ENCODE measurements at places on chromosomes 7 and 10.

- DNase-seq: no peak
Observed at GRCh38 chr10:3067859-3068179, 471 bp downstream of the PFKP start.

- no peak for DNase-seq
Observed at GRCh38 chr7:157814931-157815705, 478.3 kb downstream of the DNAJB6 start.

GRCh38 chr10:95831515-95831914 is 75.6 kb downstream of the ENTPD1 start:
- DNase-seq: no peak

DNA sequence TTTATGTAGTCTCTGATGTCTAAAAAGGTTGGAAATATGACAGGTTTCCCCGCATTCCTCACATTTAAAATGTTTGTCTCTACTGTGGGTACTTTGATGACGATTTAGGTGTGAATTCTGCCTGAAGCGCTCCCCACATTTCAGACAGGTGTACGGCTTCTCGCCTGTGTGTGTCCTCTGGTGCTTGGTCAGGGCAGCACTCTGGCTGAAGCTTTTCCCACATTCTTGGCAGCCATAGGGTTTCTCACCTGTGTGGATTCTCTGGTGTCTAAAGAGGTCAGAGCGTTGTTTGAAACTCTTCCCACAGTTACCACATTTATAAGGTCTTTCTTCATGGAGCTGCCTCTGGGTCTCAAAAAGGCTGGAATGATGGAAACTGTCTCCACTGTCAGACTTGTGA is 6.3 kb downstream of the ZNF394 start:
- no peak for DNase-seq

DNA sequence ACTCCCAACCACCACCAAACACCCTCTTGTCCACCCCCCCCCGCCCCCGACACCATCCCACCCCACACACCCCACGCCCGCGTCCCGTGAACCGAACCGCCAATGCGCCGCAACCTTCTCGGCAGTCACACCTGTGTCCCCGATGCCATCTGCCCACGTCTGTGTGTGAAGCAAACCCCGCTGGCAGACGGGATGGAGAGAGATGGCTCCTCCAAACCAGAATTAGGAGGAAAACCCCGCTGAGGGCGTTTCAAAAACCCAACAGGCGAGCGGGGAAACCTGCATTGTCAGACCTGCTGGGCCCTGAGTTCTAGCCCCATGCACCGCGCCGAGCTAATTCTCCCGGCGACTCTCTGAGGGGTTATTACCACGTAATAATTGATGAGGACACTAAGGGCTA is 28.6 kb upstream of the KCNK18 start:
- no peak for DNase-seq

DNA sequence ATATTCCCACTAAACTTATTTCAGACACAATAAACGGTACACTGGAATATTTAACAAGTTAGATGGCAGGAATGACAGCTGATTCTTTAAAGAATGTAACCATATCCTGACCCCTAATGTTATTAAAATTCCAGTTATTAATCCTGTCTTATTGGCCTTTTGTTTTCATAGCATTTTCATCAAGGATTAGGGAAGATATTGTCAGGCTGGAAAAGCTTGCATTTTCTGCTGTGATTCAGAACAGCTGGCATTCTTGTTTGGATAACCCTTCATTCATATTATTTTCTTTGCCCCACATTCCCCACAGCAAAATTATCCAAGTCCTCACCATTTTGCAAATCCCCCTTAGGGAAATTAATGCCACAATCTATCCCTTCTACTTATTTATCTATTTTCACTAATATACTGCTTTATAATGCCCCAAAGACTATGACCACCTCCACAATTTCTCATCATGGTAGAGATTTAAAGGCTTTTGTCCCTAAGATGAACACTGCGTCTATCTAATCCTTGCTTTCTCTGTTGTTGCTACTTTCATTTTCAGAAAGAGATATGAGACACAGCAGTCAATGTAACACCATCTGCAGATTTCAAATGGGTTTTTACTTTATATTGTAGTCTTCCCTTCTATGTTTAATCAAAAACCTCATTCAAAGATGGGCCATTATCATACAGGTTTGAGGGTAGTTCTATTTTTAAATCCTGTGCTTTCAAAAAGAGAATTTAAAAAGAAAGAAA is 475.1 kb downstream of the PARD3 start:
- no peak for DNase-seq

Measured in CD4-positive, alpha-beta T cell treated with Interleukin-12 subunit alpha and Interleukin-12 subunit beta, for 1 hour (primary cell).